ENCODE measurements at places on chromosomes 5 and 9.

DNA sequence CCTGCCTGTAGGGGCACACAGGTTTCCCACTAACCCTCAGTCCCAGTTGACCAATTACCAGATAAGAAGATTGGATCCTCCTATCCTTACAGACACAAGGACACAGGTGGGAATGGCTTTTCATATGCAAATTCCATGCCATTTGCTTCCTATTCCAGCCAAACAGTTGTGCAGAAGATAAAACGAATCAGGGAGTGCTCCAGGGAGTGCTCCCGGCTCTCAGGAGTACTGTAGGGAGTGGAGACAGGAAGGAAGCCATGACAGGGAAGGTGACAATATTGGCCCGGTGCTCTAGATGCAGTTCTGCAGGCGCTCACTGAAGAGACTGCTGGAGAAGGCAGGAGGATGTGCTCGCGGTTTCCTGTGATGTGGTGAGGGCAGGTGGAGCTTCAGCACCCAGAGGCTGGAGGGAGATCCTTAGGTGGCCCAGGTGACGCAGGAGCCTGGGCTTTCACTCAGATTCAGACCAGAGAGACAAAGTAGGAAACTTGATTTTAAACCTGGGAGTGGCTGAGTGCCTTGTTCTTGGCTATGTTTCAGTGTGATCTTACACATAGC lies 260.0 kb downstream of the AUH start:
- no peak for DNase-seq

GRCh38 chr9:26947736-26948135 lies 694 bp upstream of the PLAA start:
- DNase-seq, result no peak

DNA sequence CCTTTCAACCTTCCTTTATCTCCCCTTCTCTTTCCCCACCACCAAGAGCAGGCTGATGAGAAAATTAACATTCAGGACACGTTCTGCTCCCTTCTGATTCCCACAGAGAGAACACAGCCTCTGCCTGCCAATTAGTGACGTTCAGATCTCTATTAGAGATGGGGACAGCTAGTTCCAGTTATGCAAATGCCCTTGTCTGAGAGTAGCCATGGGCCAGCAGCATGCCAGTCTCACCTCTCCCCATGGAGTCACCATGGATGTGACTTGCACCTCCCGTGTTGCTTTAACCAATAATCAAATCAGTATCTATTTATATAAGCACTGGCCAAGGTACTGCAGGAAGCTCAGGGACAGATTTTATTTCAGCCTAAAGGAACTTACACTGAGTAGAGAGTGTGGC lies 61.3 kb downstream of the KCNIP1 start:
- no peak for DNase-seq

DNA sequence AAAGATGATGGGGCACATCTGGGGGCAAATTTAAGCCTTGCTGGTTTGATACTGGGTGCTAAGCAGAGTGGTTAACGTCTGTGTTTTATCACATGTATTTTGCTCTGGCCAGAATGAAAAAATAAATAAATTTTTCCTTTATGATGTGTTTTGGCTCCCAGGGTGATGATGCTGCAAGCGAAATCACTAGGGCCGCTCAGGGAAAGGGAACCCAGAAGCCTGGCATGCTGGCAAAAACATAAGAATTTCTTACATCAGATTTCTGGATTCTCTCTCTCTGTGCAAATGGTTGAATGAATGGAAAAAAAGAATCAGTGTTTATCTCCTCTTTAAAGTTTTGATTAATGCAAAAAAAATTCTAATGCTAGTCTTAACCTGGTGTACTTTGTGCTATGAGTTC lies 1975.2 kb upstream of the C9orf72 start:
- no peak for DNase-seq

DNA sequence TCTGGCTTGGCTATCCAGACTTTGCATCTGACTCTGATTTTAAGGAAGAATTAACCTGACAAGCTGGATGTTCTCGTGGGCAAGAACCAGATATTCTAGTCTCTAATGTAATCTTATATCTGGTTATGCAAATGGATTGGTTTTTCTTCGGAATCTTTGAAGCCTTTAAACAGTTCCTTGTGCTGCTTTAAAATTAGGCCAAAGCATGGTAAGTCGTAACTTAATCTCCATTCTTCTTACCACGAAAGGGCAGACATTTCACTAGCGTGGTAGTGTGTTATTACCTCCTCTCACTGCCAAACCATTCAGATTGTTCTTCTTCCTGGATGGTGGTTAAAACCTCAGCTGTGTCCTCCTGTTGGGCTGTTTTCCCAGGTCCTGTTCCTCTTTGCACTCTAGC lies 34.1 kb upstream of the TTC23L start:
- no peak for DNase-seq

- no peak for DNase-seq
Measured at GRCh38 chr5:176413255-176413565, 3.1 kb downstream of the CLTB start.

- no peak for DNase-seq
Measured at GRCh38 chr5:28779161-28779754, 1740.9 kb upstream of the CDH9 start.

DNA sequence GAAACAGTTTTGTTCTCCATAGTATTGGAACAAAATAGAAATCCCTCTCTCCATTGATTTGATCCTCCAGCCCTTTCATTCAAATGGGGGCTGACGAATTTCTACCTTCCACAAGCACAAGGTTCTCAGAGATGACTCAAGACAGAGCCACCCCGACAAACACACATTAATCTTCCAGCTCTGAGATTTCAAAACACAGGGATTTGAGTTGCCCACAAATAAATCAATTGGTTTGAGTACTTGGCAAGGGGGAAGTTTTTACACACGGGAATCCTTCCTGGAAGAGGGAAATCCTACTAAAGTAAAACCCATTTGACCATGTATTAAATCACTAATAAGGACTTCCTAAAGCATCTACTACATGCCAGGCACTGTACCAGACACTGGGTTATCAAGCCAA lies 5.4 kb downstream of the ADRA1B start:
- DNase-seq, result no peak

DNA sequence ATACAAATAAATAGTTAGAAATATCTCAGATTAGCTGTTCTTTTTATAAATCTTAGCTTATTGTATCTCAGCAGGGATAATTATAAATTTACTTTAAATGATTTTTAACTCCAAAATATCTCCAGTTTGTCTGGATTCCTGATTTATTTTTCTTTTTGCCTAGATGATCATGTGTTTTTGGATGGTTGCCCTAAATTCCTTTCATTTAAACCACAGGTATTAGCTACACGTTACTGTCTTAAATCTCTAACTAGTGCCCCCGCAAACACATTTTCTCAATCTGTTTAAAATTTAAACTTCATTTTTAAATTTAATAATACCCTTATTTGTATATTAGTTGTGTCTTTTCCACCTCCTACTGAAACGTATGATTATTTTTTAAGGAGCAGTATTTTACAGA lies 5.6 kb downstream of the FER start:
- DNase-seq, result no peak

- DNase-seq, result no peak
Measured at GRCh38 chr5:178350361-178351220, 118.0 kb upstream of the PHYKPL start.

DNA sequence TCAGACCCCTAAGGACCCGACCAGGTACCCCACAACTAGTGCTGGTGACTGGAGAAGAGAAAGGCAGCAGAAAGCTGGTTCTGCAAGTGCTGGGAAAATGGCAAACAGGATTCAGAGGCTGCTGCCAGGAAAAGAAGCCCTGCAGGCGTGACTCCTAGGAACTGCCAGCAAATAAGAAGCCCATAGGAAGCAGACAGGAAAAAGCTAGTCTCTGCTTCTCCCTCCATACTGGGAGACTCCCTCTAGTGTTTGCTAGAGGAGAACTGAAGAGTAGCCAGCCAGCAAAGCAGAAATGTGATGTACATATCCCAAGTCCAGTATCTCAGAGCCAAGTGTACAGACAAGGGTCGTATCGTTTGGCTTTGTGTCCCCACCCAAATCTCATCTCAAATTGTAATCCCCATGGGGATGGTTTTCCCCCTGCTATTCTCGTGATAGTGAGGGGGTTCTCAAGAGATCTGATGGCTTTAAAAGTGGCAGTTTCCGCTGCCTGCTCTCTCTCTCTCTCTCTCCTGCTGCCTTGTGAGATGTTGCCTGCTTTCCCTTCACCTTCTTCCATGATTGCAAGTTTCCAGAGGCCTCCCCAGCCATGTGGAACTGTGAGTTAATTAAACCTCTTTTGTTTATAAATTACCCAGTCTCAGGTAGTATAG lies 38.1 kb upstream of the TUSC1 start:
- DNase-seq, result peak; percentile 6
